ENCODE measurements at places on chromosomes 2 and 18.

DNA sequence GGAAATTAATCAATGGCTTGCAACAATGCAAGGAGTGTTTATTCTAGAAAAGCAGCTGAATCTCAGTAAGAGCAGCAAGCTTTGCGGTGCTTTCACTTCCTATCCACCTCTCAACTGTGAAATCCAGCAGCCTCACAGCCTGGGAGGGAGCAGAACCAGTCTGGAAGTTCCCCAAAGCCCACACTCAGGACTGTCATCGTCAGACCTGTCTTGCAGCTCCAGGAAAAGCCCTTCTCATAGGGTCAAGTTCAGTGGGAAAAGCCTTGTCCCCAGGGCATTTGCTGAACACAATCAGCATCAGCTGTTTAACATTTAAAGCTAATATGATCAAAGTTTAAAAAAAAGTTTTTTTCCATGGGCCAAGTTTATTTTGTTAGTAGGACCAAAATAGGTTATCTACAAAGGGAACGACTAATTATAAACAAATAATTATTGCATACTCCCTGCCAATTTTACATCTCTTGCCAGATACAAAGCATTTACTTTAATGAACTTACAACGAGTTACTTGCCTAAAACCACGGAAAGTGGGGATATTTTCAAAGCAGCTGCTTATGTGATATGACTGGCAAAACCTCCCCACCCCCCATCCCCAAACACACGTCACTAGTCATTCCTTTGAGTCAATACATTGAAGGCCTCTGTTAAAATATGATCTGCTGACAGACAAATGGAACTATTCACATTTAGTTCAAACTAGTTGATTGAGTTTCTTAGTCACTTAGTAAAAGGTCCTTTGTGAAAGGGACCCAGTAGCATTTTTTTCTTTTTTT, 36.8 kb downstream of the PARD6G start:
- no peak for DNase-seq

GRCh38 chr2:180987146-180987545, 6.7 kb downstream of the UBE2E3 start:
- DNase-seq, result no peak

- DNase-seq, result no peak
Measured at GRCh38 chr2:124975648-124976047, 950.6 kb downstream of the CNTNAP5 start.

- no peak for DNase-seq
Measured at GRCh38 chr2:11224887-11225286, 69.6 kb downstream of the SLC66A3 start.

DNA sequence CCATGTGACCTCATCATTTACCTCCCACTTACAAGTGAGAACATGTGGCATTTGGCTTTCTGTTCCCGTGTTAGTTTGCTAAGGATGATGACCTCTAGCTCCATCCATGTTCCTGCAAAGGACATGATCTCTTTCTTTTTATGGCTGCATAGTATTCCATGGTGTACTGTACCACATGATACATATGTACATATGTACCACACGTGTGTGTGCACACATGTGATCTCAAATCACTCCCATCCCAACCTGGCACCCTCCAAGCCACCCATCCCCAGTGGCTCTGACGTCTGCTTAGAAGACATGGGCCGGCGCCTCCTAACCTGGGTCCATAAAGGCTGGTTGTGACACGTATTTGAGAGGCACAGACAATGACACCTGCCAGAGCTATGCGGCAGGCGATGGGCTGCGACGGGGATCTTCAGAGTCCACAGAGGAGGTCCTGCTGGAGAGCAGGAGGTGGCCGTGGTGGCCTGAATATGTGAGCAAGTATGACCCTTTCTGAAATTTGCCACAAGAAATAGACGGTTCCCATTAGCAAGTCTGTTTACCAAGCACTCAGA, 8.8 kb upstream of the SALL3 start:
- DNase-seq, result no peak

- DNase-seq, result no peak
Measured at GRCh38 chr2:120314690-120315366, 31.1 kb upstream of the INHBB start.

DNA sequence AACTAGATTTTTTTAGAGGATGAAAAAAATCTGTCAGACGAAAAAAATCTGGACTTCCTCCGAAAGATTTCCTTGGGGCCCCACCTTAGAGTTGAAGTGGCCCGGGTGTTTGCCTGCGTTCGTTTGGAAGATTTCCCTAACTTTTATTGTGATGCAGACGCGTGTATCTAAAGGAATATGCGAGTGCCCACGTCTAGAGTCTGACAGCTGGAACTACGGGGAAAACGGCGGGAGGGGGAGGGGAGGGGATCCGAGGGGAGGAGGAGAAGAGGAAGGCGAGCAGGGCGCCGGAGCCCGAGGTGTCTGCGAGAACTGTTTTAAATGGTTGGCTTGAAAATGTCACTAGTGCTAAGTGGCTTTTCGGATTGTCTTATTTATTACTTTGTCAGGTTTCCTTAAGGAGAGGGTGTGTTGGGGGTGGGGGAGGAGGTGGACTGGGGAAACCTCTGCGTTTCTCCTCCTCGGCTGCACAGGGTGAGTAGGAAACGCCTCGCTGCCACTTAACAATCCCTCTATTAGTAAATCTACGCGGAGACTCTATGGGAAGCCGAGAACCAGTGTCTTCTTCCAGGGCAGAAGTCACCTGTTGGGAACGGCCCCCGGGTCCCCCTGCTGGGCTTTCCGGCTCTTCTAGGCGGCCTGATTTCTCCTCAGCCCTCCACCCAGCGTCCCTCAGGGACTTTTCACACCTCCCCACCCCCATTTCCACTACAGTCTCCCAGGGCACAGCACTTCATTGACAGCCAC, 2.4 kb upstream of the SP9 start:
- DNase-seq, result no peak

GRCh38 chr2:144111437-144111836, 408.5 kb downstream of the ZEB2 start:
- DNase-seq, result no peak

- no peak for DNase-seq
Measured at GRCh38 chr2:119646149-119646548, 32.9 kb upstream of the TMEM177 start.

GRCh38 chr2:105789745-105790460, 45.2 kb downstream of the NCK2 start:
- no peak for DNase-seq

GRCh38 chr2:241991299-241991698, 121.8 kb downstream of the RTP5 start:
- no peak for DNase-seq

DNA sequence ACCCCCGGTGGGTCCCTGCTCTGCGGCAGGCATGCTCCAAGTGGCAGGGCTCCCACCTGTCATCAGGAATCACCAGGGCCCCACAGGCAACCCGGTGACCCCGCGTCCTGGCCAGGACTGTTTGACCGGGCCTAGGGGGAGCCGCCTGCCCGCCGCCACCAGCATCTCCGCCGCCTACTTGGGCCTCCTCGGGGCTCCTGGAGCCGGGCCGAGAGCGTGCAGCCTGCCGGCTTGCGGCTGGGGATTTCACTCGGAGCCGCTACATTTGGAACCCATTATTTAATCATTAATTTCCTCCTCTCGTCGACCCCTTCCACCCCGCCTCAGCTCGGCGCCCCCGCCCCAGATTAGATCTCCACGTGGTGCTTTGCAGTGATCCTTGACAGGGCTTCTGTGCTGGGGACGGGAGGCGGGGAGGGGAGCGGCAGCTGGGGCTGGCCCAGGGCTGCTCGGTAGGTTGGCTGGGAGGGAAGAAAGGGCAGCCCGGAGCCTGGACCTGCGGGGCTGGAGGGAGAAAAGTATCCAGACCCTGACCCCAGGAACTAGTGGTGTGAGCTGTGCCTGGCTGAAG, 295.4 kb downstream of the CYP26B1 start:
- DNase-seq, result no peak

DNA sequence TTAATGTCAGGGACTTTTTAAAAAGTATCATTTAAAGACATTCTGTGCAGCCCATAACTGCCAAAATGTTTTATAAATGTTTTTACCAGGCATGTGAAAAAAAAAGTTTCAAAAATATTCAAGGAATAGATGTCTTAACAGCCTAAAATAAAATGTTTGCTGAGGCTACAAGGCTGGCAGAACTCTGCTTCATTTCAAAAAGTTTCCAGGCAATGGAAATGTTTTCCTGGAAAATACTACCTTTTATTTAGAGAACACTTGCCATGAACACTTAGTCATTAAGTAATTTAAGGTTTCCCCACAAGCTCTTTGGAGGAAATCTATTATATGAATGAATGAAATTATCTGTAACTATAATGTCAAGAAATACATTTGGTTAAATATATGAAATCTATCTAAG, 68.8 kb downstream of the THADA start:
- no peak for DNase-seq

GRCh38 chr18:3603421-3604234, 153.7 kb downstream of the TGIF1 start:
- DNase-seq, result no peak

GRCh38 chr2:71759060-71759459, 305.7 kb downstream of the DYSF start:
- DNase-seq, result no peak

- no peak for DNase-seq
Measured at GRCh38 chr2:230722207-230722885, 9.7 kb downstream of the CAB39 start.

- no peak for DNase-seq
Measured at GRCh38 chr2:47501374-47502200, 98.6 kb downstream of the MSH2 start.

DNA sequence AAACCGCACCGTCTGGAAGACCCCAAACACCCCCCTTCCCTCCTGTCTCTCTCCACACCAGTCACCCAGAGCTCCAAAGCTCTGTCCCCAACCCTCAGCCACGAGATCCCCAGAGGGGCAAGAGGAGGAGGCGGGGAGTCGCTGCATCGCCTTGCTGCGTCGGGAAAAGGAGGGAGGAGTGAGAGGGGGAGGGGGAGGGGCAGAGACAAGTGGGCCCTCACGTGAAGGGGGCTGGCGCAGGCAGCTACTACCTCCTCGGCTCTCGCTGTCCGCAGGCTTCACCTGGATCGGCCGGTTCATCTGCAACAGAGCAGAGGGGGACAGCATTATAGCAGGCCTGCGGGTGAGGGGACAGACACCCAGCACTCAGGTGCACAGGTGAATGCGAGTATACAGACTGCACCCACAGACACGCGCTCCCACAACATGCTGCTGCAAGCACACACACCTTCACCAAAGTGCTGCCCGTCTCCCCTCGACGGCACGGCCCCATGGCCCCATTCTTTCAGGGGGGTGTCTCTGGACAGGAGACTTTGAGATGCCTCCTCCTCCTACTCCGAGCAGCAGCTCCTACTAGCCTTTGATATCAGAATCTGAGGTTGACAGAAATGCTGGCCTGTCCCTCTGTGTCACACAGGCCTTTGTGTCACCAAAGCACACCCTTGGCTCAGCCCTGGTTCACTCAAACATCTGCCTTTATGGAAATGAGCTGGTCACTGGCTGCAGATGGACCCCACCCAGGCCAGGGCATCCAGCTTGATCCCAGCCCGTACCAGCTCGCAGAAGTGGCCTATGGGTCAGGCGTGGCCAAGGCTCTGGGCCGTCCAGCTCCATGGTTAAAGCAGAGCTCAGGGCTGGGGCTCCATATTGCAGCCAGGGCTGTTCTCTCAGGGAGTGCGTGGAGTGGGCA, 243.8 kb downstream of the CELF4 start:
- DNase-seq, result no peak

GRCh38 chr2:12219761-12220160, 473.3 kb downstream of the LPIN1 start:
- no peak for DNase-seq

- no peak for DNase-seq
Measured at GRCh38 chr2:229044581-229044980, 226.5 kb downstream of the PID1 start.

GRCh38 chr18:74256190-74256589, 35.6 kb downstream of the CYB5A start:
- no peak for DNase-seq

- no peak for DNase-seq
Measured at GRCh38 chr2:28168376-28168775, 224.3 kb upstream of the FOSL2 start.

- peak; percentile 28 for DNase-seq
Measured at GRCh38 chr18:23355206-23355605, 97.9 kb upstream of the RIOK3 start.

- no peak for DNase-seq
Measured at GRCh38 chr18:2826581-2826980, 20.2 kb upstream of the EMILIN2 start.

GRCh38 chr2:28457237-28457636, 38.6 kb upstream of the PLB1 start:
- no peak for DNase-seq

DNA sequence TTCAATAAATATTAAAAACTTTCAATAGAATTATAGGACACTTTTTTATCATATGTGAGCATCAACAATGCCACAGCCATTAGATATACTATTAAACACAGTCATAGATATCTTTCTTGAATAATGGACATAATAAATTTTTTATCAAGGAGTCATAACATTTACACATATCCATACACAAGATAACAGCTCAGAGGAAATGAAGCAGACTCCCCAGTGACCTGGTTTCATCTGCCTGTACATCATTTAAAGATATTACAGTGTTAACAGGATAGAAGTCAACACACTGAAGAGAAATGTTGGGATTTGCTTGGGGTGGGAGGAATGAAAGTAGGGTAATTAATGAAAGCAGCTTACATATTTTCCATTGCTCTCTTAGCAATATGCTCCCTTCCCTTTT, 5.1 kb downstream of the SCG2 start:
- no peak for DNase-seq

GRCh38 chr2:216492597-216493333, 5.9 kb upstream of the RPL37A start:
- DNase-seq, result no peak

DNA sequence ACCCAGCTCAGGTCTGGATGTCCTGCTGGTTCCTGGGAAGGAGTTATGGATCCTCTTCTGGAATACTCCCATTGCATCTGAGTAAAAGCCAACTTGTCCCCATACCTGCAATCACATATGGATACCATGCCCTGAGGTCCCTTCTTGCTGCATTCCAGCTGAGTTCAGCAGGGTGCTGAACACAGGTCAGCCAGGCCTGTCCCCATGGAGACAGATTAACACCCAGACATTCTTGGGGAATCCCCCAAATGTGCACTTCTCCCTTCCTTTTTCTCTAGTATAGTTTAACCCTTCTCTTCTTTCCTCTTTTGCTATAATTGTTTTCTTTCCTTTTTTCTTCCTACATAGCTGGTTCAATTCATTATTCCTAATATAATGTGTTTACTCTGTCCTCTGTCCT, 799.6 kb upstream of the HS6ST1 start:
- DNase-seq, result no peak

GRCh38 chr2:114789989-114790388, 347.5 kb downstream of the DPP10 start:
- no peak for DNase-seq

- DNase-seq, result no peak
Measured at GRCh38 chr2:185522472-185522871, 216.1 kb upstream of the FSIP2 start.

Measured in anterior cingulate cortex (tissue), 58 donors.